Suppressor macrophage (primary cell): ENCODE measurements at places on chromosomes 3 and 15.

- no peak for DNase-seq
These were observed 679.3 kb downstream of the OTOL1 start for GRCh38 chr3:162175878-162176277.

DNA sequence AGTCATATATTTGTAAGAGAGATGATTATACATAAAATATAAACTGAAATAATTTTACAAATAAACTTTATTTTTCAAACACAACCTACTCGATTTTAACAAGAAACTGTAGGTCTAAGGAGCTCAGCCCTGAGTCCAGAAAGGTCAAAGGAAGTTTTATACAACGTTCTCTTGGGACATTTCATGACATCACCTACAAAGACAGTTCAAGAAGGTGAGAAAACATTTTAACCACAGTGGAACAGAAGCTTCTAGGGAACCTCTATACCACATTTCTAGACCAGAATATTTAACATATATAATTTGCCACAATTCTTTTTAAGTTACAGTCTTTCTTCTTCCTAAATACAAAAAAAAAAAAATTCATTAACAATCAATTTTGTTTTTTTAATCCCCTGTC is 40.1 kb downstream of the CBLB start:
- peak; percentile 18 for DNase-seq

DNA sequence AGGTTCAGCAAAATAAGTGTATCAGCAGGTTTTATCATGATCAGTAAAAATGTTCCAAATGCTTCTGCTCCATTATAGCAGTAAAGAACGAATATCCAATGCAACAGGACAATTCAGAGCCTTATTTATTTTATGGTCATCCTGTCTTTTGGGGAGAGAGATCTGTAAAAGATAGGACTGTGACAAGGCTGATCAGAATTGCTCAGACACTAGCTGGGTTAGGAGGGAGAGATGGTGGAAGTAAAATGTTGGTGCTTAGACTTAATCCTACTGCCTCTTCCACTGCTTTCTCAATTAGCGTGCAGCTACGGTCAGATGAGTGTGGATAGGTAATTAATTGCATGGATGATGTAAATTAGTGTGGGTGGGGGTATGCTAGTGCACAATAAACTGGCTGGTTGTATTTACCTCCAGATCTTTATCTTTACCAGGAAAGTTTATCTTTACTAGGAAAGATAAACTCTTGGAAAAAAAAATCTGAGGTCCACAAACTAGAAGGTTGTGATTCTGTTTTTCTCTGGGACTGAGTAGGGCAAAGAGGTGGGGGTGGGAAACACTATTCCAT is 2.2 kb downstream of the EID1 start:
- DNase-seq, result no peak

- no peak for DNase-seq
These were observed 35.0 kb downstream of the EEFSEC start for GRCh38 chr3:128188326-128188725.

GRCh38 chr3:46742992-46743585 is 25.4 kb upstream of the PRSS50 start:
- no peak for DNase-seq

DNA sequence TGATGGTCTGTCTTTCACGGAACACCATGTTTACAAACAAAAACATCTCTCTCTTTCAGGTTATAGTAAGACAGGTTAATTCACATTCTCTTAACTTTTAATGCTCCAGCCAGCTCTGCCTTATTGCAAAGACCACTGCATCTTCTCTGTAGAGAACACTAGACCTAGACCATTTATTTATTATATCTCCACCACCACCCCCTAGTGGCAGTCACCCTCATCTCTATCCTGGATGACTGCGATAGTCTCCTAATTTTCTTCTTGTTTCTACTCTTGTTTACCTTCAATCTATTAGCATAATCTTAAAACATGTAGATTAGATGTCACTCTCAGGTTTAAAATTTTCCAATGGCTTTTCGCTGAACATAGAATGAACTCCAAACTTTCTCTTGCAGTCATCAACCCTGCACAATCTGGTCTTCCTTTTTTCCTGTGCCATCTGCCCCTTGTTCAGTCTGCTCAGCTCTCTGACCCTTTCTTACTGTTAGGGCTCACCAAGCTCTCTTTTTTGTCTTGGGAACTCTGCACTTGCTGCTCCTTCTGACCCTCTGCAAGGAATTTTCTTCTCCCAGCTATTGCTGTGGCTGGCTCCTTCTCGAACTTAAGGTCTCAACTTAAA is 155.6 kb downstream of the SQOR start:
- peak; percentile 21 for DNase-seq

GRCh38 chr3:13260259-13261103 is 159.6 kb downstream of the NUP210 start:
- no peak for DNase-seq

DNA sequence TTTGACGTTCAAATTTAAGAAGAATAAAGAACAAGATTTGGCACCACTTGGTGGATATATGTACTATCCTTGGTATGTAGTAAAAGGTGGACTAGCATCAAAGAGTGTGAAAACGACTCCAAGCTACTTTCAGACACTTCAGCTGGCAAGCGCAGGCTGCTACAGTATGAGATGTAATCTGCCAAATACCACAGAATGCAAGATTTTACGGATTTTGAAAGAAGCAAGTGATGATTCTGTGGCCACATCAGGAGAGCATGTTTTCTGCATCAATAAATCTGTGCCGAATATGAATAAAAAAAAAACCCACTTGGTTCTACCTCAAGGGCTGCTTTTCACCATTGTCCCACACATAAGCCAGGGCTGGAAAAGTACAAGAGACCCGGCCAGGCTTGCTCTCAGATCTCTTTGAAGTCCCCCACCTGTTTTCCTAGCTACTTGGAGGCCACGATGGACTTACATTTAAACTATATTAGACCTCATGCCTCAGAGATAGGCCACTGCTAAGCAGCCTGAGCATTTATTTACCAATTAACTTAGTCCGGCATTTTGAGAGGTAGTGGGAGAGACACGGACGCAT is 37.4 kb downstream of the MYO1E start:
- DNase-seq, result no peak

- DNase-seq, result peak; percentile 22
These were observed 5.3 kb downstream of the KNG1 start for GRCh38 chr3:186722457-186722856.
